Bronchial epithelial cell (primary cell): ENCODE measurements at places on chromosomes 16 and 17. TPM values are rescaled to one million over a fixed set of nuclear protein-coding genes. Genes with fewer than 3 reads are reported as not detected.

Gene SPAG9
- total RNA-seq, result 85.0 and 99.3 TPM in 2 replicates

Gene ALDOA
- total RNA-seq, result 496 and 527 TPM in 2 replicates

GRCh38 chr16:56116577-56116964 is 74.7 kb upstream of the GNAO1 start:
- DNase-seq, result no peak

- no peak for DNase-seq
Observed at GRCh38 chr17:29627951-29628350, 5.2 kb upstream of the CORO6 start.
